Activated CD8-positive, alpha-beta T cell treated with anti-CD3 and anti-CD28 coated beads, Interleukin-2, amount 10 ng/mL, durations not matched to agents 7 days and 5 days (primary cell): ENCODE measurements at places on chromosomes 12 and 14.

- DNase-seq = no peak
These were observed 2.7 kb upstream of the BCL7A start for GRCh38 chr12:122018937-122019336.

- DNase-seq = no peak
These were observed 34.3 kb downstream of the SERPINA3 start for GRCh38 chr14:94646481-94646880.

- no peak for DNase-seq
These were observed 61.7 kb downstream of the RALGAPA1 start for GRCh38 chr14:35747379-35747778.

DNA sequence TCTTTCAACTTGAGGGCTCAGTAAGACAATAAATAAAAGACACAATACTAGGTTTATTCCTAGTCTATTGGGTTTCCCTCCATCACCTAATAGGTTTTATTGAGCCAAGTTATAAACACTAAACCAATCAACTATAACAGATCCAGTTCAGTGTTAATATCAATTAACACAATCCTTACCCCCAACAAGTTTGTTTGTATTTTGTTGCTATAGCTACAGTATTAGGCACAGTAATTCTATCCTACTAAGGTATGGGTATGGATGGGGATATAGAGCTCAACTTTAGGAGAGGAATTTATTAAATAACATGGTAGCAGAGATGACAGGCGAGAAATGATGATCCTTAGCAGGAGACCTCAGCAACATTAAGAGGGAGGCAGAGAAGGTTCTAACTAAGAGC, 13.3 kb downstream of the PPP4R3A start:
- no peak for DNase-seq

- DNase-seq = peak; percentile 40
These were observed 29.7 kb upstream of the NR2C1 start for GRCh38 chr12:95102916-95103671.

DNA sequence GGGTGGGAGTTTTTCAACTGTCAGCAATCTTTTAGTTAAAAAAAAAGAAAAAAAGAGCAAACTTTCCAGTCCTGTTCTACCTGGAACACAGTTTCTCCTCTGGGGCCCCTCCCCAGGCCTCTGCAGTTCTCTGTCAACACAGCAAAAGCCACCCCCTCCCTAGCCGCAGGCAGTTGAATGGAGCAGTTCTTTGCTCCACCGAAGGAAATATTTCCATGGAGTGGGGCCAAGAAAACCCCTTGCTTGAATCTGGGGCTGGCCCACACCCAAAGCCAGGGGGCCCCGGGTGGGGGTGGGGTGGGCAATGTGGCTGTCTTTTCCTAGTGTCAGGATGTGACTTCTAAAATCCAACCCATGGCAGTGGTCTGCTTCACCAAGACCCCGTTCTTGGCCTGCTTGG, 5.0 kb upstream of the MEG3 start:
- DNase-seq = no peak

DNA sequence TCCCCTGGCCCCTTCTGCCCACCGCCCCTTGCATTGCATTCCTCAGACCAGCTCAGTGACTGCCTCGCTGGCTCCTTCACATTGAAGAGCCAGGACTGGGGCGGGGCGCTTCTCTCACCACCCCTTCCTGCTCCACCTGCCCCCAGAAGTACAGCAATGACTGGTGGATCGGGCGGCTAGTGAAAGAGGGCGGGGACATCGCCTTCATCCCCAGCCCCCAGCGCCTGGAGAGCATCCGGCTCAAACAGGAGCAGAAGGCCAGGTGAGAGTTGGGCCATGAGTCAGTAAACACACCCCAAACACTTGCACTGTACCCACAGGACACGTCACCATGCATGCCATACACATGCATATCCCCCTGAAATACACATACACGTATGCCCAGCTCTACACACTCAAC, 5.8 kb downstream of the CACNB3 start:
- DNase-seq = no peak

DNA sequence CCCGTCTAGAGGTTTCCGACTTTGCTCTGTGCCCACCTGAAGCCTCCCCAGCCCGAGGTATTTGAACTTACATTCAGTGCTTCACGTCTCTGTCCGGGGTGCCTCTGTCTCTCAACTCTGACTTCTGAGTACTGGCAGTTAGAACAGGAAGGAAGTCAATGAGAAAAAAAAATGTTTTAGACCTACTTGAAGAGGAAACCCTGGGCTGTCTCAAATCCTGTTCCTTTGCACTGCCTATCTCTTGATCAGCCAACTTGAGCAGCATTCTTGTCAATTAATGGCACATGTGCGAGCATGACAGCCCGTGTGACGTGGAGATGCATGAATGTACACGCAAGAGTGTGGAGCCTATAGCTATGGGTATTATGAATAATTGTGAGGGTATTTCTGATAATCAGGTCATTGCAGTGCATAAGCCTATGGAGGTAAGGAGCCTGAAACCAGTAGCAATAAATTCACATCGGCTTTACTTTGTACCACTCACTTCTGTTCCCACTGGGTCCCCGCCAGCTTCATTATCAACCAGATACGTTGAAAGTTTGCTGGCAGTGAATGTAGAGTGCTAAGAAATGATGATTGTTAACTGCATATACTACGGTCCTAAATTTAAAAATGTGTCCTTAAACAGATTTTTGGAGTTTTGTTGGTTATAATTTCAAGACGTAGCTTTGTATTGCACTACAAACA, at the start of gene ARHGDIB:
TSS of gene ARHGDIB (minus strand) at position 136 of the 687 bp plus-strand sequence. CDS start 10,889 bp downstream, outside the sequence.
- peak; percentile 93 for DNase-seq

GRCh38 chr12:67517181-67517887, 131.2 kb upstream of the DYRK2 start:
- DNase-seq = no peak

DNA sequence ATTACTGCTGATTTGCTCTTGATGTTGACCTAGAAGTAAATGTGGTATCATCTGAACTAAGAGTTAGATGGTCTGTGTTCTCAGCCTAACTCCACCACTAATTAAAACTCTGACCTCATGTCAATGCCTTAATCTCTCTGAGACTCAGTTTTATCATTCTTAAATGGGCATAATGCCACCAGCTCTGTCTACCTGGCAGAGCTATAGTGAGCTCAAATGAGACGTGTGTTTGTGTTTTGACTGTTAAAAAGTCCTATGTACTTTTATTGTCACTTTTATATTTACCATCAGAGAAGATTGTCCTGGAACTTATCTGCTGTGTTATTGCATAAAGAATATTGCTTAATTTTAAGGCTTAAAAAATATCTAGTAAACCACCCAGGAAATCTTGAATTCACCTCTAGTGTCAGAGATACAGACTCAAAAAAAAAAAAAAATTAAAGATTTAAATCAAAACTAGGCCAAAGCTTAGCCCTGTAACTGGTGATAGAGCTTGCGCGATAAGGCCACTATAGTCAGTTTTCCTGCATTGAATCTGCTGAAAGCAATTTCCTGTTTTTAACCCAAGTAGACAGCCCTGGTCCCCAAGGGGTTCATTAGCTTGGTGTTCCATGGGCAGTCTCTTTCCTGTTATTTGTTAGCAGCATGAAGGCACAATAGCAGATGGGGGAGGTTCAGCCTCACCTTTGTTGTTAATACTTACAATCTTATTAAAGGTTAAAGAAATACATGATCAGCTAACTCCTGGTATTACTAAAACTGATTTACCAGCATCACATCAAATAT, 261.8 kb downstream of the ATP23 start:
- no peak for DNase-seq

DNA sequence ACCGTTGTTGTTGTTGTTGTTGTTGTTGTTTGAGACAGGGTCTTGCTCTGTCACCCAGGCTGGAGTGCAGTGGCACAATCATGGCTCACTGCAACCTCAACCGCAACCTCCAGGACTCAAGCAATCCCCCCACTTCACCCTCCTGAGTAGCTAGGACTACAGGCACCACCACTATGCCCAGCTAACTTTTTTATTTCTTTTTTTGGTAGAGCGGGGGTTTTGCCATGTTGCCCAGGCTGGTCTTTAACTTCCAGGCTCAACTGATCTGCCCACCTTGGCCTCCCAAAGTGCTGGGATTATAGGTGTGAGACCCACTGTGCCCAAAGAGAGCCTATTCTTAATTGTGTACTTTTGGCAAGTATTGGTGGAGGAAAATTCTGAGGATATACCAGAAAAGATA, 25.7 kb downstream of the MOK start:
- no peak for DNase-seq

GRCh38 chr14:92737206-92737605, 11.2 kb downstream of the LGMN start:
- no peak for DNase-seq

GRCh38 chr12:46332260-46332659, 40.3 kb downstream of the SLC38A2 start:
- no peak for DNase-seq

DNA sequence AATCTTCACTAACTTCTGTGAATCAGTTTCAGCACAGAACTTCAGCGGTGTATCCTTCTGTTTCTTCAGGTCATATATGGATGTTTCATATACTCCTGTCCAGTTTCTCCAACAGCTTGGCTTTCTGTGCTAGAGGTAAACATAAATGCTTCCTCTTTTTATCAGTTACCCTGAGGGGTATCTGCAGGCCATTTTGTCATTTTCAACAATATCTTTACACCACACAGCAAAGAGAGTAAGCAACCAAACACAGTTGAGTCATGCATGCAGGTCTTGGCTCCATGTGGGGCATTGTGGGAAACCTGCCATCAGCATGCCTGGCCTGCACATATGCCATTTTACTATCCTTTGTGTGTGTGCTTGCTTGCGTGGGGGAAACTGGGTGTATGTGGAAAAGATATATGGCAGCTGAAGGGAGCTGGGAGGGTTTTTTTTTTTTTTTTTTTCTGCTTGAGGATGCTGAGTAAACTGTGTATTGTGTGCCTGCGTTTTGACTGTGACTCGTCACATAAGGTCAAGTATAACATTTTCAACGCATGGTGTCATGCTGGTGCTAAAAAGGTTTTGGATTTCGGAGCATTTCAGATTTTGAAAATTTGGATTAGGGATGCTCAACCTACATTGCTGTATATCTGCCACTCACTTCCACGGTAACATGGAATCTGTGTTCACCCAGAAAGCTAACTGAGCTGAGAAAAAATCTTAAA, 56.1 kb upstream of the YARS2 start:
- DNase-seq = no peak

GRCh38 chr12:40701756-40702155, 9.5 kb downstream of the CNTN1 start:
- DNase-seq = no peak

DNA sequence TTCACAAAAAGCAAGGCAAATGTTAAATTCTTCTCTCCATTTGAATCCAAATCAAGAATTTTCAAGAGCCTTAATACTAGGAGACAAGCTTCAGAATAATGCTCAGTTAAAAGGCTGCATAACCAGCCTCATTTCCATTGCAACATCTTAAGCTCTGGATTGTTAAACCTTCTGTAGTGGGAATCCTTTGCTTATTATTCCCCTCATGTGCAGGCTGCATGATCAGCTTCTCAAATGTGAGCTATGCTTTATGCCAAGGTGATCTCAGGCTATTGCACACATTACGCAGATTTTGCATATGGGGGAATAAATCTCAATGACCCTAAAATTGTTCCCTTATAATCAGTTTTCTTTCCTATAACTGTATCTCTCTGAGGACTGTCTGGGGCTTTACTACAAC, 71.7 kb upstream of the CCDC196 start:
- DNase-seq = no peak

GRCh38 chr14:53470351-53471043, 317.4 kb upstream of the DDHD1 start:
- no peak for DNase-seq

- DNase-seq = no peak
These were observed 29.4 kb downstream of the RBMS2 start for GRCh38 chr12:56551070-56551469.
